ENCODE measurements at places on chromosomes 7 and 10. TPM values are rescaled to one million over a fixed set of nuclear protein-coding genes. Genes with fewer than 3 reads are reported as not detected.

GRCh38 chr7:138407792-138408191 lies 52.3 kb upstream of the TRIM24 start:
- DNase-seq: no peak

GRCh38 chr10:124380256-124380995 lies 38.3 kb downstream of the OAT start:
- no peak for DNase-seq

- no peak for DNase-seq
Measured at GRCh38 chr7:22630069-22630468, 96.9 kb upstream of the IL6 start.

- DNase-seq: no peak
Measured at GRCh38 chr10:102421507-102421756, 796 bp downstream of the FBXL15 start.

GRCh38 chr7:106450716-106451115 lies 165.9 kb upstream of the NAMPT start:
- DNase-seq: no peak

DNA sequence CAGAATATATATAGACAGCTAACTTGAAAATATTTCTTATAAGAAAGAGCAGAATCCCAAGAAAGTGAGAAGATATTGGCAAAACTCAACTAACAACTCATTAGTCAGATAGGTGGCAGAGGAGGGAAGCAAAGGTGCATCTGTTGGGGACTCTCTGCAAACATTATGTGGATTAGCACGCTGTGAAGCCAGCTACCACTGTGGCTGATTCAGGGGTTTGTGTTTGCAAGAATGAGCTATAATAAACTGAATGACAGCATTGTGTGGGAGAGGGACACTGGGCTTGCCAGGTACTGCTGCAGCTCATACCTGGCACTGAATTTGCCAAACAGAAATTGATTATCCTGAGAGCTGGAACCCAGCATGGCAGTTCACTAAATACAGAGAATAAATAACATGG lies 170.3 kb upstream of the MINDY3 start:
- DNase-seq: no peak

- DNase-seq: no peak
Measured at GRCh38 chr7:92904244-92905131, 68.1 kb upstream of the CDK6 start.

DNA sequence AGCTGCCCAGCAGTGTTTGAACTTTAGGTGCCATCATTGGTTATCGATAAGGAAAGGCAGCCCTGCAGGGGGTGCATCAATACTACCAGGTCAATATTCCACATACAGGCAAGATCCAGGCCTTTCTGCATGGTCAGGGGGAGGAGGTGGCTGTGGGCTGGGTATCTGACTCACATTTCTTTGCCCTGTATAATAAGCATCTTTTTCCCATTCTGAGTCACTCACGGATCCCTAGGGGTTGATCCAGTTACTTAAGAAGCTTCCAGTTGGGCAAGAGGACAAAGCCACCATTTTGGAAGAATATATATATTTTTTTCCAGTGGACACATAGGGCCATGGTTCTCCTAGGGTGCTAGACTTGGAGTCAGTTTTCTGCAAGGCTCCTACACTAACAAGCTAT lies 114.2 kb upstream of the HABP2 start:
- no peak for DNase-seq

GRCh38 chr10:46549171-46550075 lies 7.0 kb downstream of the GPRIN2 start:
- peak; percentile 39 for DNase-seq

GRCh38 chr10:46037107-46037825 lies 6.8 kb upstream of the NCOA4 start:
- DNase-seq: no peak

DNA sequence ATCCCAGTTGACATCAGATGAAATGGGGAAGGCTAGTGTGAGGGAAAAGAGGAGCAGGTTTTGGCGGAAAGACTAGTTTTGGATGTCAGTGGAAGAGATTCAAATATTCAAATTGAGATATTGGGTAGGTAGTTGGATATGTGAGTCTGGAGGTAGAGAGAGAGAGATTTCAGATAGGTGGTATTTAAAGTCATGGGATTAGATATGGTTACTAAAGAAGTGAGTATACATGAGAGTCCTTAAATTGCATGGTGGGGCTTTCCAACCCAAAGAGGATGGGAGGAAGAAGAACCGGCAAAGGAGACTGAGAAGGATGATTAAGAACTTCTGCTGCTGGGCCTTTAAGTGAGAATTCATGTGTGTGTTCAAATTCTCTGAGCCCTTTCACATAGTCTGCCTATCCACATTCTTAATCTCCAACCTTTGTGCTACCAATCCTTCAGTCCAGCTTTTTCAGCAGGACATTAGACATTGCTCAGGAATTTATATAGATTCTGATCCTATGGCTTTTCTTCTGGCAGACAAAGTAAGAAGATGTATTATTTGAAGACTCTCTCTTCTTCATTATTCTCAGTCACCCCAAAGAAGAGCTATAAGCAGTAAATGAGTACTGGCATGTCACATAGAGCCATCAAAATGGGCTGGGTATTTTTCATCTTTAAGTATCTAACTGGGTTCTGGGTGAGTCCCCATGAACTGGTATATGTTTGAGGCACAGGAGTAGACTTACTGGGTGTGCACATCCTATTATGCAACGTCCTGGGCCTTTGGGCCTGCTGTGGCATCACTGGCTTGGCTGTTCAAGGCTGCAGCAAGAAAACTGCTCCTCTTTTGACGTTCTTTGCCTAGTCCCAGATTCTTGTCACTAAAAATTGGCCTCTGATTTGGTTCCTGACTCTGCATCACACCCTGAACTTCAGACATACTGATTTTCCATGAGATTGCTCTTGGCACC lies 33.6 kb downstream of the ST7 start:
- no peak for DNase-seq

DNA sequence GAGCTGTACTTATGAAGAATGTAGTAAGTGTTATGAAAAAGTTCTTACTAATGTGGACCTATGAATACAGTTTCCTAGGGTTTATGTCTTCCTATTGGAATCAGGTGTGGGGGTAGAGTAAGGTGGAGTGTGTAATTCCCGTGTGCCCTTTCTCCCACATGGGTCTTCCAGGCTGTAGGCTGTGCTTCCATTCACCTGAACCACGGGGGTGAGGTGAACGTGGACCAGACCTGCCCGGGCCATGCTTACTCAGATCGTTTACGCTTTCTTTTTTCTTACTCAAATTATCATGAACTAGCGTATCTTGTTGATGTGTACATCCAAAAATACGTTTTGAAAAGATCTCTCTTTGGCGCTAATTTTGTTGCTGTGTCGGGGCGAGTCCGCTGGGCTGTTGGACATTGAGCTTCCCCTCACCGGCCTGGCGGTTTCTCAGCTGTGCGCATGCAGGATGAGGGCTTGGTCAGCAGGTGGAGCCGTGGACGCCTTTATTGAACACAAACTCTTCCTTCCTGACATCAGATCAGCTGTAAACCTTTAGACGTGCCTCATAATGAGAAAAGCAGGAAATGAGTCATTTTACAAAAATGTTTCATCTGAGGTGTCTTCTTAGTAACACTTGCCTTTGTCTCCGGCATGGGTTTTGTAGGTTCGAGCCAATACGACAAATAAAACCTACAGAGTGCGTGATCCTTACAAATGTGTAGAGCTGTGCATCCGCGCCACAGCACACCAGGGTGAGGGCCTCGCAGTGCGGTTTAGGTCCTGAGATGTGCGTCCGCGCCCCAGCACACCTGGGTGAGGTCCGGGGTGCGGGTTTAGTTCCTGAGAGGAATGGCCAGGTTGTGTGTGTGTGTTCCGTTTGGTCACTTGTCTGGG lies 53.8 kb downstream of the WDR37 start:
- DNase-seq: no peak

GRCh38 chr10:95650232-95650631 lies 6.3 kb downstream of the ALDH18A1 start:
- DNase-seq: no peak

The ADAM12 gene
- total RNA-seq: 0.35 TPM

The ZNF804B gene
- total RNA-seq: not detected

The LOXL4 gene
- total RNA-seq: 0.47 TPM

Measured in left ventricle myocardium superior (tissue), 1 donor.